Eye (tissue), 1 donor: ENCODE measurements at places on chromosomes 3 and 15.

GRCh38 chr3:96813820-96814650, at the start of gene EPHA6:
Gene EPHA6, plus strand, starts transcription at chr3:96814594.
- DNase-seq: peak; percentile 92

DNA sequence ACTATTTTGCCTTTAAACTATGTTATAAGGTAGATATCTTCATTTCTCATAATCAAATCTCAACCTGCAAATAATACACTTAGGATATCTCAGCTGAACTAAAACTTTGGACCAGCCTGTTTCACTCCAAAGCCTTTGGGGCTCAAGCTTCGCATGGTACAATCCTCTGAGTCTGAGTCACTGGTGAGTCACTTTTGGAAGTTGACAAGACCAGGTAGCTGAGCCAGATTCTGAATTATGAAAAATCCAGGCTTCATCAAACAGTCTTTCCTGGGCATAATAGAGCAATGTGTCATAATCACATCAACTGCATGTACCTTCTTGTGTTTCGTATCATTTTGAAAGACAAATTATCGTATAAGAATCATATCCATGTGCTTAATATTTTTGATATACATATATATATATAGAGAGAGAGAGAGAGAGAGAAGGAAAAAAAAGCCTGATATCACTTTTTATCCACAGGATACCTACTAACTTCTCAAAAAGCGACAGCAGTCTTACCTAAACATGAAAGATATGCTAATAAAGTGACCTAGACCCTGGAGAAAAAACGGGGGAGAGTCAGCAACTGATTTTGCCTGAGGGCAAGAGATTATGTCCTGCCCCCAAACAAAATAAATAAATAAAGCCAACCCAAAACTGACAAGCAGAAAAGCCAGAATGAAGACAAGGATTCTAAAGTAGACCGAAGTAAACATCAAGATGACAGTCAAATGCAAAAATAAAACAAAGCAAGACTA, 263.9 kb upstream of the TGFBR2 start:
- DNase-seq: no peak

- DNase-seq: no peak
These were observed 23.6 kb downstream of the VGLL4 start for GRCh38 chr3:11619946-11620652.

GRCh38 chr3:16810593-16811367, 74.0 kb upstream of the PLCL2 start:
- no peak for DNase-seq

DNA sequence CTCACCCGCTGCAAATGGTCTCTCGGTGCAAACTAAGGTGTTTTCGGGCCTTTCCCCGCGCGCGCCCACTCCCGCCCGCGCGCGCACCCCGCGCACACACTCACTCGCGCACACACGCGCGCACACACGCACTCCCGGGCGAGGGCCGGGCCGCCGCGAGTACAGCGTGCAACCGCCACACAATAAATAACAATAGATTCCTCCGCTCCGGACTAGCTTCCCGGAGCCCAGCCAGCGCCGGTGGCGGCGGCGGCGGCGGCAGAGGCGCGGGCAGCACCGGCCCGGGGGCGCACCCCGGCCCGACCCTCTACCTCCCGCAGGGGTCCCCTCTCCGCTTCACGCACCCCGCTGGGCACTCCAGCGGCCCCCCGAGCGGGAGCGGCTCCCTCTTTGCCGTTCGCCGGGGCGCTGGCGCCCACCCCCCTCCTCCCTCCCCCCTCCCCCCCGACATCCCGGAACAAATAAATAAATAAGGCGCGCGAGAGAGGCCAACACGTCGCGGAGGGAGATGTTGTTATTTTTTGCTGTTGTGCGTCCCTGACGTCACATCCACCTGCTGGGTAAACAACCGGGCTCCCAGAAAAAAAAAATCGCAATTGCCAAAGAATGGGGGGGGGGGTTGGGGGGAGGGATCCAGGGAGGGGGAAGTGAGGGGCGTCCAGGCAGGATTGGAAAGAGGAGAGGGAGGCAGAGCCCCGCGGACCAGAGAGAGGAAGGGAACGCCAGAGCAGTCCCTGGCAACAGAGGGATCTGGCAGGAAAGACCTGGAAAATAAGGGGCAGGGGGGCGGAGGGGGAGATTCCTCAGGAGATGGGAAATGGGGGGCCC, at the start of gene FOXP1:
FOXP1 (minus strand) TSS at position 163 of the 828 bp plus-strand sequence. CDS start 385,347 bp downstream, outside the sequence.
- peak; percentile 94 for DNase-seq

- DNase-seq: no peak
These were observed 39.4 kb downstream of the ARPP21 start for GRCh38 chr3:35678643-35679161.

DNA sequence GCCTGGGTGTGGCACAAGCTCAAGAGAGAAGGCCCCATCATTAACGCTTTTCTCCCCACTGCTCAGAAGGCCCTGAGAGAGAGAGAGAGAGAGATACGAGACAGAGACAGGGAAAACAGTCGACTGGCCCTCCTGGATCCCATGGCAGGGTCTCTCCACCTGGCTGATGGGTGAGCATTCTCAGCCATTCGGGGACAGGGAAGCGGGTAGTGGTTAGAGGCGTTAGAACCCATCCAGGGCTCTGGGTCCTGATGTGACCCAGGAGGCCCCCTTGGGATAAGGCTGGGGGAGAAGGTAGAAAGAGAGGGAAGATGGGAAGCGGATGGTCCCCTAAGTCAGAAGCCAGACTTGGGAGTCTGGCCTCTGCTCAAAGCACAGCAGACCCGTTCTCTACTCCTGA, 7.9 kb downstream of the TGM5 start:
- DNase-seq: no peak

DNA sequence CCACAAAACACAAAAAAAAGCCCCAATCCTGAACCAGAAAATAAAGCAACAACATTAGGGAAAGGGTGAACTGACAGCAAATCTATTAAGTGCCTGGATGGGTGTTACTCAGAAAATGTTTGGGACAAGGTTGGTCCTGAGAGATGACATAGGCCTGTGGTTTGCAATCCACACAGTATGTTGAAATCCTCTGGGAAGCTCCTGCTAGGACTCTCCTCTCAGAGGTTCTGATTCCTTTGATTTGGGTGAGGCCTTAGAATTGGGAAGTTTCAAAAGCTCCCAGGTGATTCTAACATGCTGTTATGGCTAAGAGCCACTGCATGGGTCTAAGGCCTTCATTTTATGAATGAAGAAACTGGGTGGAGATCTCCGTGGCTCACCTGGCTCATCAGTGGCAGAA, 18.4 kb downstream of the CLDN1 start:
- no peak for DNase-seq

GRCh38 chr15:73600413-73601335, 32.5 kb downstream of the NPTN start:
- no peak for DNase-seq

DNA sequence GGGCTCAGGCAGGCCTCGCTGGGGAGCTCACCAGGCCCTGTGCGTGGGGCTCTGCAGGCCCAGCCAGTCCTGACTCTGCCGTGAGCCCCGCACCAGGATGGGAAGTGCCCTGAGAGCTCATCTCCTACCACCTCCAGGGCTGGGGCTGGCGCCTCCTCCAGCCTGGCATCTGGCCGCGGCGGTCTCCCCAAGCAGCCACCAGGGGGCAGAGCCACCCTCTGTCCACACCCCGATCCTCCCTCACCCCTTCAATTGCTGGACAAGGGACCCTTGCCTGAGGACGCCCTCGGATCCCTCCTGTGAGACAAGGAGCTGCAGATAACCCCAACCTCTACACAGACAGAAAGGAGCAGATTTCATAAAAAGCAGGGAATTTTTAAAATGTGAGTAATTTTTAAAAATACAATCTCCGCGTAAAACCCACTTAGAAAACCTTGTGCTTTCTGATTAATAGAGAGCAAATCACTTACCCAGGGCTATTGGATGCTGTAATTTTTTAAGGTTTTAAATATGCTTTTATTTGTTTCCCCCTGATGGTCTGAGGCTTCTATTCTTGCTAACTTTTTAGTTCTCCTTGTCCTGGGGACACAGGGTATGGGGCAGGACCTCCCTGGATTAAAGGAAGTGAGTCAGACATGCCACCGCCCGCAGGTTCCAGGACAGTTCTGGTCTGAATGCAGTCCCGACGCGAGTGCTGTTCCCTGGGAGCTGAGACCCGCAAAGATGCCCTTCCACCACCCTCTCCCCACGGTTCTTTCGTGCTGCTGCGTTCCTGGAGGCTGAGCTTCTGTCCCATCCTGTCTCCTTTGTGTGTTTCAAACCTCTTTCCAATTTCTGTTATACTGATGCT, 52.3 kb upstream of the CHRNA7 start:
- peak; percentile 85 for DNase-seq

- DNase-seq: no peak
These were observed 269.7 kb upstream of the THRB start for GRCh38 chr3:24764236-24764915.

DNA sequence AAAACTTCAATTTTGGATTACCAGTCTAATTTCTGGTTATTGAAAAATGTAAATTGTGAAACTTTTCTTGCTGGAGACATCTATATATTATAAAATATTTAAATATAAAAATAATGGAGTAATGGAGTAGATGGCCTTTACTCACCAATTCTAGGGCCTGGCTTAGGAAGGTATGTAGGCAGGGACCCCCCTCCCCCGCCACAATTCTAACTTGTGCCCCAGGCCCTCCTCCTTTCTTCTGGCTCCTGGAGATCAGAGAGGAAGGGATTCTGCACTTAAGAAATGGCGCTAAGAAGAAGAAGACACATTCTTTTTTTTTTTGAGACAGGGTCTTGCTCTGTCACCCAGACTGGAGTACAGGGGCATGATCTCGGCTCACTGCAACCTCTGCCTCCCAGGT, 49.5 kb downstream of the CGNL1 start:
- DNase-seq: no peak

DNA sequence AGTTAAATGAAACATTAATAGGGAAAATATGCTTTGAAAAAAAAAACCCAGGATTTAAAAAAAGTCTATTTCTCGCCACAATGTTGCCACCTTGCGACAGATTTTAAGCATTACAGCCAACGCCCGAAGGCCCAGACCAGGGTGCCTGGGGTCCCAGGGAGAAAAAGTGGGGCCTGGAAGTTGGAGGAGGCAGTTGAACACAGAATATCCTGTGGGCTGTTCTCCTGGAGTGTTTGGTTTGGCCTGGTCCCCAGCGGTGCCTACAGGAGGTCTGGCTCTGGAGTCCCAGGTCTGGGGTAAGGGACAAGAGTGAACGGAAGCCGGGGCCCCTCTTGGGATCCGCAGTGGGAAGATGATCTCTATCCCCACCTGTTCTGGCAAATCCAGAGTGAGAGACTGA, 3.4 kb downstream of the RNU6-1 start:
- peak; percentile 88 for DNase-seq

- no peak for DNase-seq
These were observed 49.0 kb upstream of the SEMA4B start for GRCh38 chr15:90151989-90152645.

GRCh38 chr3:78610462-78611125, 1157.2 kb downstream of the ROBO1 start:
- DNase-seq: no peak

GRCh38 chr15:42820811-42821210, 83.9 kb upstream of the CDAN1 start:
- DNase-seq: no peak

GRCh38 chr15:86317384-86317740, 237.7 kb downstream of the AGBL1 start:
- no peak for DNase-seq

GRCh38 chr3:49553324-49553691, 969 bp upstream of the BSN start:
- DNase-seq: no peak

- no peak for DNase-seq
These were observed 31.9 kb downstream of the SUSD5 start for GRCh38 chr3:33186524-33187367.

GRCh38 chr3:40911928-40912327, 287.4 kb upstream of the CTNNB1 start:
- no peak for DNase-seq

DNA sequence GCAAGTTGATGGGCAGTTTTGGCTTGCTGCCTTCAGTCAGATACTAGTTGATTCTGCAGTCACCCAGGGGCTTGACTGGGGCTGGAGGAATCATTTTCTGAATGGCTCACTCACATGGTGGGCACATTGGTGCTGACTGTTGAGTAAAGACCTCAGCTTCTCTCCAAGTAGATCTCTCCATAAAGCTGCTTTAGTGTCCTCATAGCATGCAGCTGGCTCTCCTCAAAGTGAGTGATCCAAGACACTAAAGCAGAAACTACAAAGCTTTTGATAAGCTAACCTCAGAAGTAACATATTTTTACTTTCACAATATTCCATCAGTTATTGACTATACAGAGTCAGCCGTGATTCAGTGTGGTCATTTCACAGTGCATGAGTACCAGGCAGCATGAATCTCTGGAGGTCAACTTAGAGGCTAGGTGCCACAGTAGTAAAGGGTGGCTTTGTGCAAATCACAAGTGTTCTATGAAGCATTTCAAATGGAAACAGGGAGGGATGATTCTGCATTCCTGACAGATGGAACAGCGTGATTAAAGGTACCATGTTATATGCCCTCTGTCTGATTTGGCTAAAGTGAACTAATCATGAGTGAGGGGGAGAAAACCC, 24.3 kb upstream of the ATP8B4 start:
- DNase-seq: no peak

DNA sequence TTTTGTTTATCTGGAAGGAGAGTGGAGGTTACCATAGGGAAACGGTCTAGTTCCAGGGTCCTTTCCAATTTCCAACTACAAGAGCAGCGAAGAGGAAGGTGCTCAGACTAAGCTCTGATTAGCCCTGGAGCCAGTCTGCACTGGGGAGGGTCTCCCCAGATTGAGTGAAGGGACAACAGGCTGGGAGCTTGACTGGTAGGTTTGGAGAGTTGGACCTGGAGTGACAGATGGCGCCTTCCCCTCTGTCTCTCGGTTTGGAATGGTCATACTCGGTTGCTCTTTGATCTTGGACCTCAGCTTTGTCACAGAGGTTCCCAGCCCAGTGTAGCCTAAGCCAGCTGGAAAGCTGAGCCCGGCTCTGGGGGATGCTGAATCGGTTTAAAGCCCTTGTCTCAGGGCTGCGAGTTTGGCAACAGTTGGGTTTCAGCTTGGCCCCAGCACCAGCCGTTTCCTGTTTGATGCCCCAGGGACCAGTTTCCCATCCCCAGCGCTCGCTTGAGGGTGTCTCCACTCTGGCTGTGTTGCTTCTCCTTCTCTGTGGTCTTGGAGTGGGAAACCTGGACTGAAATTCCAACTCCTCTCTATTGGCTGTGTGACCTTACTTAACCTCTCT, 53.1 kb upstream of the ULK4 start:
- no peak for DNase-seq

DNA sequence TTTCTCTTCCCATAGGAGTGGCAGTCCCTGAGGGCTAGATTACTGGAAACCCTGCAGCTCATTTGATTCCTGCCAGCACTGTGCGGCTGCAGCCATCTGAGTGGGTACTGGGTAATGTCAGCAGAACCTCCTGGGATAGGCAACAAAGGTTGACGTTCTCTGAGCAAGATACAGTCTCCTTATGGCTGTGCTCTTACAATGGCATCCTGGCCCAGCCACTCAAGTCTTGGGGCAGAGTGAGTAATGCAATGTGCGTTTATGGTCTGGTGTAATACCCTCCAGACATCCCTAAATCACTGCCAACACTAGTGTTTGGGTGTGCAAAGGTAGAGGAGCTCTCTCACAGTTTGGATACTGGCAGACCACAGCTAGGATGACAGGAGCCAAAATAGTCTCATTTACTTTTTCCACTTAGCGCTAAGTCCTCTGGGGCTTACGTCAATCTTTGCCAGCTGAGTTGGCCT, 775.8 kb downstream of the ZNF385D start:
- DNase-seq: peak; percentile 37
